ENCODE measurements at places on chromosomes 3 and 15.

DNA sequence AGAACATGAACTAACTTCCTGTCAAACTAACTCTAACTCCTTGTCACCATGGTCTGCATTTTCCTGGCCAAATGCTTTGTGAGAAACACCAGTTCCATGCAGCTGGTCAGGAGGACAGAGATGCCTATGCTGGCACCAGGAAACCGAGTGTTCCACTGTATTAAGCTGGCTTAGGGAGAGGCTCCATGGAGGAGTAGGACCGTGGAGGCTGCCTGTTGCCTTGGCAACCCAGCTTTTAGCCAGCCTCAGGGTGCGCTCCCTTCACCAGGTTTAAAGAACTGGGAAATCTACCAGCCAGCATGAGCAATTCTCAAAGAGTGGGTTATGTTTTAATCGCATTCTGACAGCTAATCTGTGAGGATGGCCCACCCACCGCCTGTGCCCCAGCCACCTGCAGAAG lies 394.1 kb downstream of the OCA2 start:
- peak; percentile 54 for DNase-seq

- no peak for DNase-seq
These were observed 251.0 kb upstream of the P2RY1 start for GRCh38 chr3:152583963-152584362.

- no peak for DNase-seq
These were observed 807.2 kb upstream of the CFAP20DC start for GRCh38 chr3:59856934-59857460.

- no peak for DNase-seq
These were observed 242.2 kb upstream of the AZI2 start for GRCh38 chr3:28590860-28591259.

DNA sequence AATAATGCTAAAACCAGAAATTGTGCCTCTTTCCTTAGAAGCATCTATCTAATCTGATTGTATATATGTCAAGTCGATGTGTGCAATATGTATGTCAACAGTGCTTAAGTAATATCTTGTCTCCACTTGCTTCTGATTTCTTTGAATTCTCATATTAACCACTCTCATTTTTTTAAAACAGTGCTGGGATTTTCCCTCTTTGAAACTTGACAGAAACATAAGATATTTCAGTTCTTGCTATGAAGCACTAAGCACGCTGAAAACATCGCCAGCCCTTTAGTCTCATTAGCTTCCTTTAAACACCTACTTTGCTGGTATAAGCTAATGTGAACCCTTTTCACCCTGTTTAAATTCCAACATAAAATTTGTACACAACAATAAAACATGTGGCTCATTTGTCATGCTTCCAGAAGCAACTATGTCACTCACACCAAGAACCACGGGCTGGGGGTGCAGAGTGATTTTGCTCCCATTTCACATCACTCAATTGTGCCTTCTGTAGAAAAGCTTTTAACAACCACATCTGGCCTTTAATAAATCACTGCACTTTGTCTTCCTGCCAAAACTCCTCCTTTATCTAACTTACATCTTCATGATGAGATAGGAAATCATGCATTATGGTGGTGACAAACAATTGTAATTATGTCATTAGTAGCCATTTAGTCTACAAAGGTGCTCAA lies 185.2 kb downstream of the FOXP1 start:
- no peak for DNase-seq

DNA sequence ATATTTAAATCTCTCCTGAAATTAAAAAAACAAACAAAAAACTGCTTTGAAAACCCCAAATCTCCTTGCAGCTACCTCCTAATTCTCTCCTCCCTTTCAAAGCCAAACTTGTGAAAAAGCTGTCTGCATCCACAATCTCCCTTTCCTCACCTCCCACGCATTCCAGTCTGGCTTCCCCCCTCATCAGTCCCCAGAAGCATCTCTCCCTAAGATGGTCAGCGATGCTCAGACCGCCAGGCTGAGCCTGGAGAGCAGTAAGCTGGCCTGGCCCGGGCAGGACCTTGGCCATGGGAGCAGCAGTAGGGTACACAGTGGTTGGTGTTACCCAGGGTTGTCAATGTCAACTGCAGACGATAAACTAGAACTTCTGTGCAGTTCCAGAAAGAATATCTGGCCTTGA lies 32.9 kb upstream of the BLM start:
- no peak for DNase-seq

- no peak for DNase-seq
These were observed 4.1 kb downstream of the CCNDBP1 start for GRCh38 chr15:43189296-43189695.

- DNase-seq: no peak
These were observed 313.4 kb downstream of the CNTN3 start for GRCh38 chr3:74301056-74301455.

GRCh38 chr3:197424674-197425484 lies 126.5 kb upstream of the DLG1 start:
- DNase-seq: no peak

GRCh38 chr3:196198771-196199753 lies 12.1 kb downstream of the ZDHHC19 start:
- no peak for DNase-seq

- DNase-seq: no peak
These were observed 100.3 kb downstream of the FRMD5 start for GRCh38 chr15:44094781-44095180.

GRCh38 chr3:106711650-106712049 lies 665.6 kb upstream of the CCDC54 start:
- no peak for DNase-seq

- DNase-seq: no peak
These were observed 7.9 kb downstream of the AEN start for GRCh38 chr15:88629071-88629470.

DNA sequence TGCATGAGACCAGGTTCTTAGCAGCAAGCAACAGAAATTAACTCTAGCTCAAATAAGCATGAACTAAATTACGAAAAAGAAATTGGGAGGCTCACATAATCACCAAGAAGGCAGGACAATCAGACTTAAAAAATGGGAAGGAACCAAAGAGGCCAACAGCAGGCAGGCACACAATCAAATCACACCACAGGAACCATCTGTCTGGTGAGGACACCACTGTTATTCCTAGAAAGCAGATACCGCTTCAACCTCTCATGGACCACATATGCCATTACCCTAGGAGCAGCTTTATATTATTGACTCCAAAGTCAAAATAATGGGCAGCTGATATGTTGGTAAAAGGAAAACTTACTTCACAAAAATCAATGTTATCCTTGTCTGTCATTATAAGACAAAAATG lies 51.6 kb downstream of the SUCLG2 start:
- no peak for DNase-seq

DNA sequence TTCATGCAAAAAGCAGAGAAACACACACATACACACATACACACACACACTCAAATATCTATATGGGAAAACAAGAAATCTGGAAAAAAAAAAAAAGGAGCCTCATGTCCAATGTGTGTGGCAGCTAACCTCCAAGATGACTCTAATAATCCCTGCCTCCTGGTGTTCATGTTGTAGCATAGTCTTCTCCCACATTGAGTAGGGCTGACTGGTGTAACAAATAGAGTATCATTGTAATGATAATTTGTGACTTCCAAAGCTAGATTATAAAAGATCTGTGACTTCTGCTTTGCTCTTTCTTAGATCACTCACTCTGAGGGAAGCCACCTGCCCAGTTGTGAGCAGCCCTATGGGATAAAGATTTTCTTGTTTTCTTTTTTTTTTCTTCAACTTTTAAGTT lies 130.9 kb upstream of the TNIK start:
- DNase-seq: no peak

DNA sequence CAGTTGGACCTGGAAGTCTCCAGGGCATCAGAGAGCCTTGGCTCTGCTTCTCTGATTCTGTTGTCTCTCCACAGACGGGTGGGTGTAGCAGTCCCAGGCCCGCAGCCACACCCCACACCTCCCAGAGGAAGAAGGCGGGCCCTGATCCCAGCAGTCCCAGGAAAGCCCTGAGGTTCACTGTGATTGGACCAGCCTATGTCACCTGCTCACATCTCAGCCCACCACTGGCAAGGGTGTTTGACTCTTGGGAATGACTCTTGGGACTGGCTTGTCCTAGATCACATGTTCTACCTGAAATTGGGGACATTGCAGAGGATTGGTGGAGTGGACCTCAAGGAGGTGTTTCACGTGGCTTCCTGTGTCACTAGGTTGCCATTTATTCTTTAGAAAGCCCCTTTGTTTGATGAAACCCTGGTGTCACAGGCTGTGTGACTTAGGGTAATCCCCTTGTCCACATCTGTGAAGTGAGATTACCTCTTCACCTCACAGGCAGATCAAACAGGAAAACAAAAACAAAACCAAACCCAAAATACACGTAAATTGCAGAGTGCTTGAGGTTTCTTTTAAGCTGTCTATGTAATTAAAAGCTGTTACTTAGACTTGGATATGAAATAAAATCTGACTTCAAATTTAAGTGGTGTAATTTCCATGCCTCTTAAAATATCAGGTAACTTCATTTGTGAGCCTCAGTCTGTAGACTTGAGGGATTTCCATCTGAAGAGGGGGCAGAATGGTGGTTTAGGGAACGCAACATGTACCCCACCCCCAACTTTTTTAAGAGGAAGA lies 26.7 kb downstream of the FLNB start:
- DNase-seq: no peak

Measured in hypothalamus (tissue), 51 donors.